ENCODE measurements at places on chromosomes 5 and 9.

DNA sequence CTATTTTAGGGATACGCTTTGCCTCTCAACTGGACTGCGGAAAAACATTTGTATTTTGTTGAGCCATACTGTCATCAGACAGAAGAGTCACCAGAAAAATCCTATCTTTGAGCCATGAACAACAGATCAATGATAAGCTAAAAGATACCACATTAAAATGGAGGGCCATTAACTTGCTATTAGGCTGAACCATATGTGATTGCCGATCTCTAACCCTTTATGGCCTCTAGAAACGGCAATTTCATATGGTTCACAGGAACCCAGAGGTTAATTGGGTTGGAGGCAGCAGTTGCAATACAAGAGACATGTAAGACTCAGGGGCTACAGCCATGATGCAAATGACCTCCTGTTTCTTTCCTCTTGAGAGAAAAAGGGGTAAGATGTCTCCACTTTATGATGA, 69.8 kb downstream of the MYO10 start:
- DNase-seq, result no peak

DNA sequence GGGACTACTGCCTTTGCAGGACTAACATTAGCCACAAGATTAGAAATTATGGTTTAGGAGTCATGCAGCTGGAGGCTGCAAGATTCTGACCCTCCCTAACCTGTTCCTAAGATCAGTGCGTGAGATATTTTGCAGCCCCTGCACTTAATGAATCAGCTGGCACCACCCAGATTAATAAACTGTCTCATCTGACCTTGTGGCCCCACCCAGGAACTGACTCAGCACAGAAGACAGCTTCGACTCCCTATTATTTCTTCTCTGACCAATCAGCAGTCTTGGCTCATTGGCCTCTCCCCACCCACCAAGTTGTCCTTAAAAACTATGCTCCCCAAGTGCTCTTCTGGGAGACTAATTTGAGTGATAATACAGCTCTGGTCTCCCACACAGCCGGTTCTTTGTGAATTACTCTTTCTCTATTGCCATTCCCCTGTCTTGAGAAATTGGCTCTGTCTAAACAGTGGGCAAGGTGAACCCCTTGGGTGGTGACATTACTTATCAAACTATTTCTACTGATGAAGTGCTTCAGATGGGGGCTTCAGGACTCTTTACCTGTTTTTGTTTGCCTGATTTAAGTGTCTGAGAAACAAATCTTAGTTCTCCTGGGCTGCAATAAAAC, 17.0 kb downstream of the CTSL start:
- DNase-seq, result no peak

- no peak for DNase-seq
Measured at GRCh38 chr5:95162231-95162992, 122.5 kb downstream of the MCTP1 start.

DNA sequence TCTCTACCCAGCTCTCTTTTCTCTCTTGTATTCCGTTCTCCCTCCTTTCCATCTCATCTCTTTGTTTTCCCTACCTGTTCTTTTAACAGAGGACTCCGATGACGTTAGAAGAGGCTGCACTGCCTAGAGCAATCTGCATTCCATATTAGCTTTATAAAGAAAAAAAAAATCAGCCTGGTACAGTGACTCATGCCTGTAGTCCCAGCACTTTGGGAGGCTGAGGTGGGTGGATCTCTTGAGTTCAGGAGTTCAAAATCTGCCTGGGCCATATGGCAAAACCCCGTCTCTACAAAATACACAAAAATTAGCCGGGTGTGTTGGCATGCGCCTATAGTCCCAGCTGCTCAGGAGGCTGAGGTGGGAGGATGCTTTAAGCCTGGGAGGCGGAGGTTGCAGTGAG, 49.0 kb downstream of the DAPK1 start:
- no peak for DNase-seq

- no peak for DNase-seq
Measured at GRCh38 chr5:77379558-77380061, 112.5 kb downstream of the WDR41 start.

DNA sequence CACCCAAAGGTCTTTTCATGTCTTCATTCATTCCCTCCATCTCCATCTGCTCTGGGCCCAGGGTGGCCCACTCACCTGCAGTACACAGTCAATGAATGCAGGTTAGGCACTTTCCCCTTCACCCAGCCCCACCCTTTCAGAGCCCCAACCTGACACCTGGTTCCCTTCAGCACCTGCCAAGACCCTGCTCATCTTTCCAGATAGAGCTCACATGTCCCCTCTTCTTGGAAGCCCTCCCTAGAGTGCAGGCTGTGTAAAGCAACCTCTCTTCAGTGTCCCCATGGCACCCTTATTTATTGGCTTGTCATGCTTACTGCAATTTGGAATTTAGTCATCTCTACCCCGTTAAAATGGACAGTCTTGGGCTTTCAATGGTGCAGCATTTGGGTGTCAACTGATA, 13.0 kb upstream of the CPEB4 start:
- DNase-seq, result no peak

Data from NCI-H2227 treated with DMSO at 0.1 percent for 48 hours (cell line).